HFFc6 (cell line): ENCODE measurements at places on chromosomes 4 and X. TPM values are rescaled to one million over a fixed set of nuclear protein-coding genes. Genes with fewer than 3 reads are reported as not detected.

- H3K4me1 ChIP-seq: no peaks in the 10 kb centered on the region
- H3K36me3 ChIP-seq: no peaks in the 10 kb centered on the region
- no peak overlapping the region for H3K4me3 ChIP-seq
- no peak overlapping the region for H3K27ac ChIP-seq
Measured at GRCh38 chrX:18075603-18076002, 145.1 kb downstream of the BEND2 start.

GRCh38 chr4:176309772-176310171, 10.0 kb upstream of the SPCS3 start:
- no peaks in the 10 kb centered on the region for H3K36me3 ChIP-seq
- DNase-seq: peak; percentile 23
- no peak overlapping the region; the same call in 1 of the 2 replicates for H3K27ac ChIP-seq
- H3K4me1 ChIP-seq: peaks cover 26% of the 10 kb centered on the region
- no peak overlapping the region for H3K4me3 ChIP-seq
- H3K27me3 ChIP-seq: no peaks in the 10 kb centered on the region; the same call in none of the 2 replicates

The CENPI gene
- 7.5 to 15.7 TPM (median 13.8 TPM) in 3 replicates for total RNA-seq

The BMP3 gene
- 0.12 to 0.24 TPM (median 0.22 TPM) in 3 replicates for total RNA-seq

The PAGE1 gene
- 0.45 TPM in 1 of 3 replicates, not detected in the others for total RNA-seq

The GAGE1 gene
- not detected in 3 replicates for total RNA-seq
